ENCODE measurements at places on chromosomes 6 and 20.

DNA sequence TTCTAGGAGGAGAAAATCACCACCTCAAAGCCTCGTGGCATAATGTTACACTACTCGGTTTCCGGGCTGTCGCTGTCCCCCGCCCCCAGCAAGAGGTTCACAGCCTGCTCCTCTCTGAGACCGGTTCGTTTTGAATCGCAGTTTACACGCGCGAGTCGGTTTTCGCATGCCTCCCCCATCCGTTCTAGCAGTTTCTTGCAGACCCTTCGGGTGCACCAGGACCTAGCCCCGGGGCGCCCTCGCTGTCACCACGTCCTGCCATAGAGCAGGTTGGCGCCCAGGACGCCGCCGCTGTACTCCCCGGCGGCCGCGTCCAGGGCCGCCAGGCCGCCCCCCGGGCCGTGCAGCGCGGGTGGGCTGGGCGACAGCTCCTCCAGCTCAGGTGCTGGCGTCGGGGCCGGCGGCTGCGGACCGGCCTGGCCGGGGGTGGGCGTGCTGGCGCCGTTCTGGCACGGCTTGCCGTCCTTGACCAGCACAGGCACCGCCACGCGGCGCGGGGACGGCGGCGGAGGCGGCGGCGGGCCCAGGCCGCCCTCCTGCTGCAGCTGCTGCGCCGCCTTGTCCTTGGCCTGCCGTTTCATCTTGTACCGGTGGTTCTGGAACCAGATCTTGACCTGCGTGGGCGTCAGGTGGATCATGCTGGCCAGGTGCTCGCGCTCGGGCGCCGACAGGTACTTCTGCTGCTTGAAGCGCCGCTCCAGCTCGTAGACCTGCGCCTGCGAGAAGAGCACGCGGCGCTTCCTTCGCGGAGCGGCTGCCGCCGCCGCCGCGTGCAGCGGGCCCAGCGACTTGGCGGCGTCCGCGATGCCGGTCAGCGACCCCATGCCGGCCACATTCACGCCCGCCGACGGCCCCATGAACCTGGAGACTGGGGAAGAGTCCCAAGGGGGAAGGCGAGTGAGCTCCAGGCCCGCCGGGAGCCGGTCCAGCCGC, 1.4 kb downstream of the NKX2-4 start:
- DNase-seq = no peak

GRCh38 chr6:70103798-70104197, 199.1 kb downstream of the COL9A1 start:
- DNase-seq = no peak

- DNase-seq = no peak
Observed at GRCh38 chr6:30684386-30685156, 1.9 kb downstream of the PPP1R18 start.

DNA sequence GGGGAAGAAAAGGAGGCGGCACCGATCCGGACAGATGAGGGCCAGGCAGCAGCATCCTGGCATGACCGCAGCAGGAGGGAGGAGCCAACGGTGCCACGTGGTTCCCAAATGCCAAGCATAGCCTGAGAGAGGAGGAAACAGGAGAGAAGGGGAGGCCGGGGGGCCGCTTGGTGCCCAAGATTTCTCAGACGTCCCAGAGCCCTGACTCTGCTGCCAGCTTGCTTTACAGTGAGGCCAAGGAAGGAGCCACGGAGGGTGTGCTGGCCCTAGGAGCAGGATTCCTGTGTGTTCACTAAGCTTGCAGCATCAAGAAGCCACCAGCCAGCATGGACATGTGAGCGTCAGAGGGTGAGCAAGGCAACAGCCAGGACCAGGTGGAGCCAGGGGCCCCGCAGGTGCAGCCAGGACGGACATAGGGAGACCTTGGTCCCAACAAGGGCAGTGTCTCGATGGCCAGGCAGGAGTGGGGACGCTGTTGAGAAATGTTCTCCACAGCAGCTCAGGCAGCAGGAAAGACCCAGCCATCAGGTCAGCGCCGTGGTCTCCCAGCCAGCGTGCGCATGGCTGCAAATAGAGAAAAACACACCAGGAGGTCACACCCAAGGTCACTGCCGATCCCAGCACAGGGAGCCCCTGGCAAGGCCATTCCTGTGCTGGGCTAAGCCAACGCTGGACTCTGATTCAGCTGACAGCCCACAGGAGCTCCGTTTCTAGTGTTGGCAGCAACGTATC, 143.7 kb downstream of the DLL1 start:
- no peak for DNase-seq

- no peak for DNase-seq
Observed at GRCh38 chr20:21303872-21304586, 898 bp downstream of the XRN2 start.

GRCh38 chr6:146267946-146268345, 239.1 kb downstream of the GRM1 start:
- DNase-seq = no peak

GRCh38 chr6:4935975-4936680, 67.7 kb downstream of the RPP40 start:
- DNase-seq = no peak

DNA sequence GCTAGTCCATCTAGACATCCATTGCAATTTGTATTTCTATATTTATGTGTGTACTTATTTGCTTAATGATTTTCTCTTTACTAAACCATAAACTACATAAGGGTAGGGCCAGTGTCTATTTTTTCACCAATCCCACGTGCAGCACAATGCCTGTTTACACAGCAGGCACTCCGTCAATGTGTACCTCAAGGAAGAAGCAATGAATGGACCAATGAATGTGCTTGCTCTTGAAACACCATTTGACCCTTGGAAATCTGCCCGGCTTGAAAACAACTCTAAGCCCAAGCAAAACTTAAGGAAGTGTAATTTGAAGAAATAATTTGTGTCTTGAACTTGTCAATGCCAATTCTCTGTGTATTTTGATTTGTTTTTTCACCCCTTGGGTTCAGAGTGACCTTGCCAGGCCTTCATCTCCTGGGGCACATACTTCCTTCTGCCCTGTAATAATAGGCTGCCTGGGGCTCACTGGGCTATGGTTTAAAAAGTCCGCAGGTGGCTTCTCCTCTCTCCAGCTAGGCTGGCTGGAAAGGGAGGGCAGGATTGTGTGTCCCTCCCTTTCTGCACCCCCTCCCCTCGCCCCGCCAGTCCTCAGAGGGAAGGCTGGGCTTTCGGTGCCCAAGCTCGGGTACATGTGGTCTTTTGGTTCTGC, 140.8 kb upstream of the ARMC2 start:
- no peak for DNase-seq

DNA sequence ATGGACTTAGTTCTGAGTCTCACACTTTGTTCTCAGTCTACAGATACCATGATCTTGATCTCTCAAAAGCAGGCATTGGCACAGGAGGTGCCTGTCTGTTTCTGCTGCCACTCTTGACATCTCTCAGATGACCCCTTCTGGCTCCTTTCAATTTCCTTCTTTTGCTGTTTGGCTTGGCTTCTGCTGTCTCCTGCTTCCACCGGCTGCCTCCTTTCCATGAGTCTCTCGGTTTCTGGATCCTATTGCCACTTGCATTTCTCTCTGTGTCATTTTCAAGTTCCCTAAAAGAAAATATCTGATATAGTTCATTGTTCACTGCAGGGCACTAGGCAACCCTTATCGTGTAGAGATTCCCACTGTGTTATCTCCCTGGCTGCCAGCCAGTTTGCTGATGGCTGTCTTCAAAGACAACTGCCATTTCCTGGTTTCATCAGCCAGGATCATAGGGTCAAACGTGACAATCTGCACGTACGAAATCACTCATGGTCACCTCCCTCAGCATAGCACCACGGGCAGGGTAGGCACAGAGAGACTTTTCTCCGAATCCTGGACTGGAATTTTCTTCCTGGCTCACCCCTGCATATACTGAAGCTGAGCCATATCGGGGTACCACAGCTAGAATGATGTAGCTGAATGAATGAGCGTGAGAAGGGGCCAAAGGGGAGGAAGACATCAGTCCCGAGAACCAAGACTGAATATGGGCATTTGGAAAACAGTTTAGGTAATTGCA, 144.6 kb upstream of the TMEM170B start:
- no peak for DNase-seq

- no peak for DNase-seq
Observed at GRCh38 chr6:93848031-93848742, 428.8 kb upstream of the EPHA7 start.

GRCh38 chr6:105301756-105302616, 100.9 kb downstream of the PREP start:
- DNase-seq = no peak

DNA sequence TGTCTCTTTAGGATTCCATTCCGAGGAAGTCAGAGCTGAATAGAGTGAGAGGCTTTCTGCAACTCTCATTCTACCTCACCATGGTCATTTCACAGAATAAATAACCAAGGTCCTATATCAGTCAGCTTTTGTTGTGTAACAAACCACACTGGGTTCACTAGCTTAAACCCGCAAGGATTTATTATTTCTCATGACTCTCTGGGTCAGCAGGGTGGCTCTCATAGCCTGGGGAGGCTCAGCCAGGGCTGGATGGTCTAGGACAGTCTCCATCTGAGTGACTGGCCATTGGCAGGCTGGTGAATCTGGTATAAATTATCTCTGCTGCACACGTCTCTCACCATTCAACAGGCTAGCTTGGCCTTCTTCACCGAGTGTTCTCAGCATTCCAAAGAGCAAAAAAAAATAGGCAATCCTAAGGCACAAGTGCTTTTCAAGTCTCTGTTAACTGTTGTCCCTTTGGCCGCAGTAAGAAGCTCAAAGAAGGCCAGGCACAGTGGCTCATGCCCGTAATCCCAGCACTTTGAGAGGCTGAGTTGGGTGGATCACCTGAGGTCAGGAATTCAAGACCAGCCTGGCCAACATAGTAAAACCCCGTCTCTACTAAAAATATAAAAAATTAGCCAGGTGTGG, 39.7 kb downstream of the ISM1 start:
- no peak for DNase-seq

- no peak for DNase-seq
Observed at GRCh38 chr20:14687313-14687712, 349.9 kb upstream of the FLRT3 start.

- DNase-seq = no peak
Observed at GRCh38 chr6:159390381-159390780, 221.2 kb downstream of the FNDC1 start.

DNA sequence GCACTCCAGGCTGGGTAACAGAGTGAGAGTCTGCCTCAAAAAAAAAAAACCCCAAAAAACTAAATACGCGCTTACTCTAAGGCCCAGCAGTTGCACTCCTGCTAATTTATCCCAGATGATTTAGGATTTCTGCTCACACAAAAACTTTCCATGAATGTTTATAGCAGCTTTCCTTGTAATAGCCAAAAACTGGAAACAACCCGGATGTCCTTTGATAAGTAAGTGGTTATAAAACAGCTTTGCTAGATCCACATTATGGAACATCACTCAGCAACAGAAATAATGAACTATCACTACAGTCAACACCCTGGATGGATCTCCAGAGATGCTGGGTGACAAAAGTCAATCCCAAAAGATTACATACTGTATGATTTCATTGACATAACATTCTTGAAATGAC, 220.4 kb upstream of the JARID2 start:
- DNase-seq = no peak

- no peak for DNase-seq
Observed at GRCh38 chr20:48846516-48847492, 19.0 kb upstream of the PREX1 start.

DNA sequence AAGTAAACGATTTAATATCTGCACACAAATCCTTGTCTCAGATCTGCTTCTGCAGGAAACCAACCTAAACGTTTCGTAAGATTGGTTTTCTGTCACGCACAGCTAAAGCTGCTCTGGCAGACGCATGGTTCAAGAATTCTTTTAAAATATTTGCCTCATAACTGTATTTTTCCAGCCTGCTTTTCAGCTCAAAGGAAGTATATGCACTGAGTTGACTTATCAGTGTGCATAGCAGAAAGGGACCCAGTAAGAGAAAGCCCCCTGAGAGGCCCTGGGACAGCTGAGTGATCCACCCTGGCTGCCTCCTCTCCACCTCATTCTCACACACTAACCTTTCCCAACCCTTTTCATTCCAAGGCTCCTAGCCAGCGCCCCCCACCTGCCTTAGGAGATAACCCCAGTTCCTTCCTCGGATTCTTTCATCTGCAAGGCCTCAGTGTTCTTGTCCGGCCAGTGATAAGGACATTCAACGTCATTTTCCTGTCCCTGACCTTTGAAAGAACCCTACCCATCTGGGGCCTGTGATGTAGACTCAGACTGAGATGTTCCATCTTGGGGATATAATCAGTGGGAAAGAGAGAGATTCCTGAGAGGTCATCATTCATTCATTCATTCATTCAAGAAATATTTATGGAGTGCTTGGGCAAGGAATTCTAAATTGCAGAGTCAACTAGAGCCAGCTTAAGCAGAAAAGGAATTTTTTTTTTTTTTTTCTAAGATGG, 22.4 kb upstream of the SLC9A8 start:
- DNase-seq = no peak

- DNase-seq = no peak
Observed at GRCh38 chr6:111291336-111292259, 191.4 kb downstream of the REV3L start.

- peak; percentile 5 for DNase-seq
Observed at GRCh38 chr20:44683263-44684046, 31.7 kb upstream of the CCN5 start.

DNA sequence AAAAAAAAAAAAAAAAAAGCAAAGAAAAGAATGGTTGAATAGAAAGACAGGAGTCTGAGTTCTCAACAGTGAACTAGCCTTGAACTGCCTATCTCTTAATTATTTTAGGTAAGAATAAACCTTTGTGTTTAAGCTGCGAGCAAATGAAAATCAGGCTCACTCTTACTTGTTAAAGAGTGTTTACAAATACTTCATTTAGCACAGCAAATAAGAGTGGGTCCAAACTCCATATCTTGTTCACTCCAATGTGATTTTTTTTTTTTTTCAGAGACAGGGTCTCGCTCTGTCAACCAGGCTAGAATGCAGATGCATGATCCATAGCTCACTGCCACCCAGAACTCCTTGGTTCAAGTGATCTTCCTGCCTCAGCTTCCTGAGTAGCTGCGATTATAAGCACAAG, 11.9 kb downstream of the MCM9 start:
- no peak for DNase-seq

DNA sequence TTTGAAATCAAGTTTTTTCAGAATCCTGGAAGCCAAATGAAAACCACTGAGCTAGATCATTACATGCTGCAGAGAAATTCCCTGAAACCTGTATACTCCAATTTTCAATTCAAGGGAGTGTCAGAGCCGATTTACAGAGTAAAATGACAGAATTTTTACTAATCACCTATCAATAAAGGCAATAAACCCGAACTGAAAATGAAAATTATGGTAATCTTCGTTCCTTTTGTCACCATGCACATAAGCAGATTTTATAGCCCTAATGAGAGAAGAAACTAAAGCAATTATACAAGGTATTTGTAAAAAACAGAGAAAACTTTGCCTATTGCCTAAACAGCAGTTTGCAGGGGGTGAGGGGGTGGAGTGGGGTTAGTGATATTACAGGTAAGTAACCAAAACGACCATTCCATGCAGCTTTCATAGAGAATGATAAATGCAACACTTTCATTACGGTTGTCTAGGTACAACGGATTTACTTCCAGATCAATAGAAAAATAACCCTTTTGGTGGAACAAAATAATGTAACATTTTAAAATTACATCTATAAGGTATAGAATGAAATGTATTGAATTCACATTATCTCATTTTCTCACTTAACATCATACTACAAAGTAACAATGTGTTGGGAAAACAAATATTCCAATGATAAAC, 115.2 kb upstream of the BEND6 start:
- DNase-seq = no peak

- DNase-seq = no peak
Observed at GRCh38 chr6:69026243-69026642, 391.2 kb downstream of the ADGRB3 start.
